Skeletal muscle cell (primary cell): ENCODE measurements at places on chromosomes 2 and 18.

DNA sequence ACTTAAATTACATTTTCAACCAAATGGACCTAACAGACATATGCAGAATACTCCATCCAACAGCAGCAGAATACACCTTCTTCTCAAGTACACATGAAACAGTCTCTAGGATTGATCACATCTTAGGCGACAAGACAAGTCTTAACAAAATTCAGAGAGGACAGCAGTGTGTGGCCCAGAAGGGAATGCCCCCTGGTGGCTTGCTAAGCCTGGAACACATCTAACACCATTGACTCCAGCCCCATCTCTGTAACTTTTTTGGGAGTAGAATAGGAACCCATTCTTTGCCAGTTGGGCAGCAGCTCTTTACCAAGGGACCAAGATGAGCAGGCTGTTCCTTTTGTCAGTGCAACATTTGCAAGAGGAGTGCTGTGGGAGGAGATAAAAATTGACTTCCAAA is 249.9 kb downstream of the PLCL1 start:
- DNase-seq, result peak; percentile 14

DNA sequence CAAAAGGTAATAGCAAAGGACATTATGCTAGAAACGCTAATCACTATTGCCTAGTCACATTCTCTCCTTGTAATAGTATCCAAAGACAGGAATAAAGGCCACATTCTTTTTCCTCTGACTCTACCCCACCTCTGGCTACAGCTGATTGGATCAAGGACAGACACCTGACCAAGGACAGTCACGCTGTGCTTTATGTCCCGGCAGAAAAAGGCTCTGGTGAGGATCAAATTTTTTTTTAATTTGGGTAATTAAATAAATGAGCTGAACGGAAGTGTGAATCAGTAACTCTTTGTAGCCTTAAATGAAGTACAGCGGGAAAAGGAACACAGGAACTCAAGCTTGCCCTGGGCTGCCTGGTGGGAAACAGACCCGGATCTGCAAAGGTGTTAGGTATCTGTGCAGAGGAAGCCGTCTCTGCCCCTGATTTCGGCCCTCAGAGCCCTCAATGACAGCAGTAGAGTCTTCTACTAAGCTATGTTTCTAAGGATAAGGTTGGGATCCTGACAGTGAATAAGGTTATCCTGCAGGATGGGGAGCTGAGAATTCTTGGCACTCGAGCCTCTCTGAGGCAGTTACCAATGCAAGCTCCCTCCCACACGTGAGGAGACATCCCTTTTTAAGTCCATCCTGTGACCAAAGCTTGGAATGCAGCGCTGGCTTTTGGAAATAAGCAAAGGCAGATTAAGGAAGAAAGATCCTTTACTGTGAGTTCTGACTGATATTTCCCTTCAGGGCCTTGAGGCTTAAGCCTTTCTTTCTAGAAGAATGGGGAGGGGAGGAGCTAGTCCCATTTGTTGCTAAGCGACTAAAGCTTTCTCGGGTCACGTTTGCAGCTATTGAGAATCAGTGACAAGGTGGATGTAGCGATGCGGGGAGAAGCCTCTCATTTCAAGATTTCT is 37.8 kb upstream of the IKZF2 start:
- no peak for DNase-seq

DNA sequence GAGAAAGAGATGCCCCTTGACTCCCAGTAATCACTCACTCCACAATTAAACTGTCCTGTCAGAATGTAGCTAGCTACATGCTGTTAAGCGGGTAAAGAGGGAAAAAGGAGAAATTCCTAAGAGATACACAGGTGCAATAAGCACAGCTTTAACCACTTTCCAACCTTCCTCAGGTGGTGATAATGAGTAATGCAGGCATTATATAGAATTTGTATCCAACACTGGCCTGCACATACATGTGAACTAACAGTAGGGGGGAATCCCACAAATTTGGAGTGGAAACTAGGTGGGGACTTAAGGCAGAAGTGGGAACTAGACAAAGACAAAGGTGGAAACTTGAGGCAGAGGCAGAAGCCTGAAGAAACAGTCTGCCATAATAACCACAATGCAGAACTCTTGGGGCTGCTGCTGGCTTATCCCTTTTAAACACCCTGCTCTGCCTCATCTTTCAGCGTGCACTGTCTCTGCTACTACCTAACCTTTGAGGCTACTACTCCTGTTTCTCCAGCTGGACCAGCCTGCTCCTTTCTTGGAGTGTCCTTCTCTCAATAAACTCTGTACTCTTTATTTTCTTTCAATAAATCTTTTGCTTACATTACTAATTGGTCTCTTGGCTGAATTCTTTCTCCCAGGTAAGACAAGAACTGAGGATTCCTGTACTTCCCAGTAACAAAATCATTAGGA is 259.7 kb downstream of the PDE11A start:
- DNase-seq, result no peak

GRCh38 chr2:102986826-102987490 is 225.1 kb downstream of the TMEM182 start:
- DNase-seq, result no peak

DNA sequence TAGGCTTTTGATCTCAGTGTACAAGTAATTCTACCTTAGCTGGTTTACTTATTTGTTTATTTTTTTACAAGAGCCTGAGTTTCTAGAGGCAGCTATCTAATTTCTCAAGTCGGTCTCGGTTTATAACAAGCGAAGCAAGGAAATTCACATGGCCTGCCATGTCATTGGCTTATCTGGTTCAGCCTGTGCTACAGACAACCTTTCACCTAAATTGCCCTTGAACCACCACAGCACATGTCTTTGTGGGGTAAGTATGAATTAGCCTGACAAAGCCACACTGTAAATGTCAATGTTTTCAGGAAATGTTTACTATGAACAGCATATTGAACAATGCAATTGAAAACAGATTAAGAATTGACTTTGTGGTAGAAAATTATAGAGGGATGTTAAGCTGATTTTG is 167.1 kb downstream of the PID1 start:
- DNase-seq, result no peak

GRCh38 chr2:20668871-20669475 is 2.0 kb downstream of the GDF7 start:
- DNase-seq, result no peak

DNA sequence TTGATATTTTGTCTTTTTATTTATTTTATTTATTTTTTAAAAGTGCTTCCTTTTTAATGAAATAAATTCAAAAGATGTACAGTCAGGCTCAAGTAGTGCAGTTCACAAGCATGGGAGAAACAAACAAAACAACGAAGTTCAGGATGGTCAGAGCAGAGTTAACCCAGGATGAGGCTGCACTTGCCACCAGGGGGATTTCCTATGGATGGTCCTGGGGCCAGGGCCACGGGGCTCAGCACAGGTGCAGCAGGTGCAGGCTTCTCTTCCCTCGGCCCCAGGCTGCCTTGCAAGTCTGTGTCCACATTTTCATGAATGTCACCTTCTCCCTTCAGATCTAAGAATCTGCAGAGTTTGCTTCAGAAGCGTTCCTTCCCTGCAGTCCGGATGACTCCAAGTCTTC is 76.5 kb downstream of the CDCA7 start:
- no peak for DNase-seq

- no peak for DNase-seq
Observed at GRCh38 chr2:207833251-207833751, 63.6 kb upstream of the FZD5 start.

DNA sequence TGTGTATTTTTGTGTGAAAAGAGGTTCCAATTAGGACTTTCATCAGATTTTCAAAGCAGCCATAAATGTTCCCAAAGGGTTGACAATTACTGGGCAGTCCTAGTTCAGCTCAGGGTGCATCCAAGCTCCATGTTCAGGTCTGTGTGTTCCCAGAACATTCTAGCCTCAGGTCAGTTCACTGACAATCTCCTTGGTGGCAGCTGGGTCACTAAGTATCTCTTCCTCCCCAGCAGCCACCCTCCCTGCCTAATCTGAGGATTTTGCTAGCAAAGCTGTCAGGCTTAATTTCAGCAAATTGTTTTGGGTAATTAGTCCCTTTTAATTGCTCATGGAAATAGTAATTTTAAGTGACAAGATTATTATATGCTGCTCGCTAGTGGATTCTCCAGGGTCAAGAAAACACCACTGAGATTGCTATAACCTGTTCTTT is 29.8 kb downstream of the UPP2 start:
- DNase-seq, result no peak
